ENCODE measurements at places on chromosomes 12 and 14.

GRCh38 chr12:114655934-114656749 lies 27.8 kb downstream of the TBX3 start:
- no peak for DNase-seq

- DNase-seq, result no peak
Observed at GRCh38 chr12:55726971-55727370, 1.8 kb downstream of the CD63 start.

DNA sequence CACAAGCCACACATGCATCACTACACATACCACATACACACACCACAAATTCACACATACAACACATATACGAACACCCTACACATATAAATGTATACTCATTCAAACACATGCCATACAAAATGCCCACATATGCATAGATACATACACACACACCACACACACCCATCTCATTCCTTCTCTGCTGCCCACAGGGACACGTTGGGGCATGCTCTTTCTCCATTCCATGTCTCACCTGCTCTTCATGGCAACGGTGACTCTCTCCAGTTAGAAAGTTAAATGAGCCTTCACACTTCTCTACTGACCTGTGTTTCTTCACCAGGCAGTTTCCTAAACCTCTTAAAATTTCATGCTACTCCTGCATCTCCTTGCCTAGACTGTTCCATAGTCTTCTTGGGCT lies 1194.8 kb downstream of the BCL11B start:
- no peak for DNase-seq

DNA sequence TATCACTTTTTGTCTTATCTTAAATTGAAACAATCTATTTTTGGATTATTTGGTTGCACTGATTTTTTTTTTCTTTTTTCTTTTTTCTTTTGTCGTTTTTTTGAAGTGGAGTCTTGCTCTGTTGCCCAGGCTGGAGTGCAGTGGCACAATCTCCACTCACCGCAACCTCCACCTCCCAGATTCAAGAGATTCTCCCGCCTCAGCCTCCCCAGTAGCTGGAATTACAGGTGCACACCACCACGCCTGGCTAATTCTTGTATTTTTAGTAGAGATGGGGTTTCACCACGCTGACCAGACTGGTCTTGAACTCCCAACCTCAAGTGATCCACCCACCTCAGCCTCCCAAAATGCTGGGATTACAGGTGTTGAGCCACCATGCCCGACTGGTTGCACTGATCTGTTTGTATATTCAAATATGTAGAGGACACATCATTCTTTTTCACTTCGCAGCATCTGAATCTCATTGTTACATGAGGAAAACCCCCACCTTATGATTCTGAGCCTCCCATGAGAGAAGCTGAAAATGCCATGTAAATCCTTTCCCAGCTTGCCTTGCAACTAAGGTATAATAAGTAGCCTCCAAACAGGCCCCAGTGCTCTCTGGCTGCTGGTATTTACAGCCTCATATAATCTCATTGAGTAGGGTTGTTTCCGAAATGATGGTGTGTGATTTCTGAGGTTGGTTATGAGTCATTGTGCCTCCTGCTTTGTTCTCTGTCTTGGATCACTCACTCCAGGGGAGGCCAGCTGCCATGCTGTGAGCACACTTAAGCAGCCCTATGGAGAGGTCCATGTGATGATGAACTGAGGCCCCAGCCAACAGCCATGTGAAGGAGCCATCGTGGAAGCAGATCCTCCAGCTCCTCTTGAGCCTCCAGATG lies 5.2 kb upstream of the HSP90B1 start:
- peak; percentile 36 for DNase-seq

- no peak for DNase-seq
Observed at GRCh38 chr12:612293-612692, 51.0 kb downstream of the NINJ2 start.

- no peak for DNase-seq
Observed at GRCh38 chr12:31214626-31215517, 111.1 kb downstream of the SINHCAF start.

- DNase-seq, result no peak
Observed at GRCh38 chr14:95431199-95432143, 85.0 kb downstream of the SYNE3 start.

- DNase-seq, result no peak
Observed at GRCh38 chr12:73225371-73225937, 953.3 kb downstream of the TRHDE start.

GRCh38 chr12:52528641-52529143 lies 8.5 kb upstream of the KRT5 start:
- no peak for DNase-seq

DNA sequence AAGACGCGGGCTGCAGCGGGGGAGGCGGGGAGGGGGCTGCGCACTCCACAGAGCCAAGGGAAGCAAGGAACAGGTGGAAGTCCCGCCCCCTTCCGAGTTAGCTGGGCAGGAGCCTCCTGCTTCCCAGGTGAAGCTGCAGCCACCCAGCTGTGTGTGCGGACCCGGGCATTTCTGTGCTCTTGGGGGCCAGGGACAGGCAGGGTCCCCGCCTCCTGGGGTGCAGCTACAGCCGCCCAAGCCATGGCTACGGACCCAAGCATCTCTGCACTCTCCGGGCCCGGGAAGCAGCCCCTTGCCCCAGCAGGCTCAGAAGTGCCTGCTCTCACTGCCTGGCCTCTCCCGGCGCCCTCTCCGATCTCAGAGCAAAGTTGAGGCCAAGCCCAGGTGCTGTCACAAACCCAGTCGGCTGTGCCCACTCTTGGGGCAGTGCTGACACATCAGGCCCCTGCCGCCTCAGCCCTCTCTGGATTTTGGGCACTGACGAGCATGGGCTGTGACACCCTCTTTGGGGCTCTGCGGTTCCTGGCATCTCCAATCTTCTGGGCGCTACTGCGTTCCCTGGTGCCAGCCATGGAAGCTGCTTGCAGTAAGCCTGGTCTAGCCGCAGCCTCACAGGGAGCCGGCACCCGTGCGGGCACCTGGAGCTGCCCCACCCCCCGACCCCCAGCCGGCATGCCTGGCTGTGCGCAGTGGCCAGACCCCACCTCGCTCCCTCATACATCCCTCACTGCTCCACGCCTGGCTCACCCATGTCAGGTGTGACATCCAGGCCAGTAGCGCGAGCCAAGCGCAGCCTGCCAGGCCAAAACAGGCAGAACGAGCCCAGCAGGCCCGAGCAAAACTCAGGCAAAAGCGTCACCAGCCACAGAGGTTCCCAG lies 8.5 kb upstream of the MGAT4C start:
- DNase-seq, result no peak

DNA sequence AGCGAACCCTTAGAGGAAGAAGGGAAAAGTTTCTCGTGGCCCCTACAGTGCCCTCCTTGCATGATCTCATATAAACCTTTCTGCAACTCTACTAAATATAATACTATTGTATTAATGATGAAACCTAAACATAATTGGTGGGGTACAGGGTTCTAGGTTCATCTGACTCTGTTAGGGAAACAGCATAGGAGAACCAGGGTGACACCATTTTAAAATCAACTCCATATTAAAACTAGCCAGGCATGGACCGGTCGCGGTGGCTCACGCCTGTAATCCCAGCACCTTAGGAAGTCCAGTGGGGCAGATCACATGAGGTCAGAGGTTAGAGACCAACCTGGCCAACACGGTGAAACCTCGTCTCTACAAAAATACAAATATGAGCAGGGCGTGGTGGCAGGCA lies 15.0 kb upstream of the RND1 start:
- no peak for DNase-seq

DNA sequence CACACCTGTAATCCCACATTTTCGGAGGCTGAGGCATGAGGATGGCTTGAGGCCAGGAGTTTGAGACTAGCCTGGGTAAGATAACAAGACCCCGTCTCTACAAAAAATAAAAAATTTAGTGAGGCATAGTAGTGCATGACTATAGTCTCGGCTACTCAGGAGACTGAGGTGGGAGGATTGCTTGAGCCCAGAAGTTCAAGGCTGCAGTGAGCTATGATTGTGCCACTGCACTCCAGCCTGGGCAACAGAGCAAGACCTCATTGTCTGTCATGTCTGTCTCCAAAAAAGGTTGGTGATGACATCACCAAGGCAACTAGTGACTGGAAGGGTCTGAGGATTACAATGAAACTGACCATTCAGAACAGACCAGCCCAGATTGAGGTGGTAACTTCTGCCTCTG lies 83.5 kb upstream of the COCH start:
- DNase-seq, result no peak

Data from activated CD8-positive, alpha-beta memory T cell treated with anti-CD3 and anti-CD28 coated beads, Interleukin-2, amount 50 U/mL, for 4 hours (primary cell).